ENCODE measurements at places on chromosomes 12 and 14. TPM values are rescaled to one million over a fixed set of nuclear protein-coding genes. Genes with fewer than 3 reads are reported as not detected.

DNA sequence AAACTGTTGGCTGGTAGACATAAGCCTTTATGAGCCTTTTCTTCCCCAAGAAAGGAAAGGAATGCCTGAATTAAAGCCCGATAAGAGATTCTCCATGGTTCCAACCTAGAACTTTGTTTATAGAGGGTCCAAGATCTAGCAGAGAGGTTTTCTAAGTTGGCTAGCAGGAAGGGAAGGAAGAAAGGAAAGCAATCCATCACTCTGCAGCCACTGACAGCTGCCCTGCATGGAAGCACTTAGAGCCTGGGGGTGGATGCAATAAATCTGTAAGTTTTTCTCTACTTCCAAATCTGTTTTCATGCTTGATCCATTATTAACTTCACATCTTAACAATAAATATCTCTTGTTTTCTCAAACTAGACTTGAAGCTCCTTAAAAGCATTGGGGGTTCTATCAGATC, 224.4 kb downstream of the KSR2 start:
- DNase-seq: no peak
- no peaks in the 10 kb centered on the region for H3K27me3 ChIP-seq
- no peaks in the 10 kb centered on the region for H3K36me3 ChIP-seq
- H3K4me1 ChIP-seq: no peaks in the 10 kb centered on the region
- H3K27ac ChIP-seq: no peak overlapping the region

Gene C12orf54
- not detected for polyA plus RNA-seq

DNA sequence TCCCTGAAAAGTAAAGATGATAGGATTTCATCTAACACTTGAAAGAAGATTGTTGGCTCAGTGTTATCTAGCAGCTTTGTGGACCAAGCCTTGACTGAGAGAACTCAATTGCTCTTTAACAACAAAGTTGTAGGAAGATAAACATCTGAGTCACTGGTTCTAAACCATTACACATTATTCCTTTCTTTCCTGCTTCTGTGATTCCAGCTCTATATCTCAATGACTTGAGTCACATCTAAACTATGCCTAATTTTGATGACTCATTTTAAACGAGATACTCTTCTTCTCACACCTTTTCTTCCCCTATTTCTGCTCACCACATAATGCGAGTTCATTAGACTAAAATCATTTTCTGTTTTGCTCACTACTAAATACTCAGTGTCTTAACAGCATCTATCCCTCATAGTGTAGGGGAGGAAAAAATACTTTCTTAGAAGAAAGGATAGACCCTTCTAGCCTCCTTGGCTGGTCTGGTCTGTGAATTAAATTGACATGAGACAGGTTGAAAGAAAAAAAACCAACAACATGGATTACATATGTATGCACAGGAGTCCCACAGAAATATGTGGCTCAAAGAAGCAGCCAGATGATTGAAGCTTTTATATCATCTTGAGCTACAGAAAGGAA, 201.4 kb downstream of the C12orf50 start:
- H3K36me3 ChIP-seq: no peaks in the 10 kb centered on the region
- H3K4me1 ChIP-seq: no peaks in the 10 kb centered on the region
- DNase-seq: no peak
- no peak overlapping the region for H3K27ac ChIP-seq

Gene MYF6
- polyA plus RNA-seq: not detected

Gene JPH4
- 1.5 TPM for polyA plus RNA-seq

Gene TRPV4
- 0.60 TPM for polyA plus RNA-seq

DNA sequence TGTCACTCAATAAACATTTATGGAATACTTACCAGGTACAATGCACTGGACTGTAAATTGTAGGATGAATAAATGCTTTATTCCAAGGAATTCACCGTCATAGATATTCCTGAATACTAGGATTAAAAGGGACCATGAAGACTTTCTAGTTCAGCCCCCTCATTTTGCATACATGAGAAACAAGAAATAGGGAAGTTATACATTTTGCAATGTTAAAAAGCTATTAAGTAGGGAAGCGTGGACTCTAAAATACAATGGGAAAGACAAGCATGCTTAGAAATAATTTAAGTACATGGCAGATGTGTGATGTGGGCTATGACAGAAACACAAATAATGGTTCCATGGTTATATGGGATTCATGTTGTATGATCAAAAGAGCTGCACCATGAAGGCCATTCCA, 89.4 kb upstream of the SYT10 start:
- no peaks in the 10 kb centered on the region for H3K4me1 ChIP-seq
- DNase-seq: no peak
- no peaks in the 10 kb centered on the region for H3K36me3 ChIP-seq
- H3K27me3 ChIP-seq: no peaks in the 10 kb centered on the region

Gene SLC25A21
- polyA plus RNA-seq: not detected

Data from sigmoid colon (tissue), 7 donors.